ENCODE measurements at places on chromosomes 4 and X.
A peak's percentile ranks its signal among the peaks of the same experiment; 100 is the strongest.

DNA sequence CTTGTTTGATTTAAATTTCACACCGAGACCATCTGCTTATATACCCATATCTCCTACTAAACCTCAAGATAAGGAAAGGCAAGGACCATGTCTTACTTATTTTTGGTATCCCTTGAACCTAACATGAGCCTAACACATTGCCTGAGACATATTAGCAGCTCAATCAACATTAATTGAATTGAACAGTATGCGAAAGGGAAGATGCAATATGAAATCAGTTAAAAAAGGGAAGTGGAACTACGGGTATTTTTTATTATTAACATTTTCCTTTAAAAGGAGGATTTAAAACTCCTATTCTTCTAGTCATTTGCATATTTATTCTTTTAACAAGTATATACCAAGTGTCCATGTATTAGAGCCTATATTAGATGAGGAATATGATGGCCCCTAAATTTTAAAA, 197.0 kb downstream of the CAMK2D start:
- DNase-seq, result no peak

DNA sequence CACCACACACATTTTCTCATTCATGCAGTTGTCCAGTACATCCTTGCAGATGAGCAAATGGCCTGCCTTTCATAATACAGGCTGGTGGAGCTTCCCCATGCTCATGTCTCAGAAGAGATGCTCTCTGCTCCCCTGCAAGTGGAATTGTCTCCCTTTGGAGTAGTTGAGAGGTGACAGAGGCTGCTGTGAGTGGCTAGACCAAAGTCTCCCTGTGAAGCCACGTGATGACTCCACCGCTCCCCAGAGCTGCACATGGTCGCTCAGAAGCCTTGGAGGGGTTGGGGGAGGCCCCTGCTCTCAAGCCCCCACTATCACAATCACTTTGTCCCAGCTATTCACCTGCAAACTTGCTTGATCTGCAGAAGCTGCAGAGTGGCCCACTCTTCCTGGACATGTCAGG, 1.5 kb upstream of the GPR78 start:
- DNase-seq, result peak; percentile 36

- DNase-seq, result no peak
Observed at GRCh38 chr4:153090670-153091385, 113.4 kb upstream of the TRIM2 start.

GRCh38 chr4:165096776-165097175, 15.9 kb downstream of the TMEM192 start:
- no peak for DNase-seq

DNA sequence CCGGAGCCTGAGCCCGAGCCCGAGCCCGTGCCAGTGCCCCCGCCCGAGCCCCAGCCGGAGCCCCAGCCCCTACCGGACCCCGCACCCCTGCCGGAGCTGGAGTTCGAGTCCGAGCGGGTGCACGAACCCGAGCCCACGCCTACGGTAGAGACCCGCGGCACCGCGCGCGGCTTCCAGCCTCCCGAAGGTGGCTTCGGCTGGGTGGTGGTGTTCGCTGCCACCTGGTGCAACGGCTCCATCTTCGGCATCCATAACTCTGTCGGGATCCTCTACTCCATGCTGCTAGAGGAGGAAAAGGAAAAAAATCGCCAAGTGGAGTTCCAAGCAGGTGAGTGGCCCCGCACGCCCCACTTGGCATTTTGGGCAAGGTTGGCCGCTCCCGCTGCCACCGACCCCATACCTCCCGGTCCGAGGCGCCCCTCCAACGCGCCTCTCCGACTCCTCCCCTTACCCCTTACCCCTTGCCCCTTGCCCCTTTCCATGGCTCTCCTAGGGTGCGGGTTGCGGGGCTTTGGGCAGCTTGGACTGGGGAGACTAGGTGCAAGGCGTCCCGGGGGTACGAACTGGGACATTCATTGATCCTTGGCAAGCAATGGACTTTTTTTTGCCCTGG, 553 bp downstream of the SLC16A2 start:
- DNase-seq, result no peak
